NCI-H1092 treated with DMSO at 0.1 percent for 48 hours (cell line): ENCODE measurements at places on chromosomes 11 and 22.

DNA sequence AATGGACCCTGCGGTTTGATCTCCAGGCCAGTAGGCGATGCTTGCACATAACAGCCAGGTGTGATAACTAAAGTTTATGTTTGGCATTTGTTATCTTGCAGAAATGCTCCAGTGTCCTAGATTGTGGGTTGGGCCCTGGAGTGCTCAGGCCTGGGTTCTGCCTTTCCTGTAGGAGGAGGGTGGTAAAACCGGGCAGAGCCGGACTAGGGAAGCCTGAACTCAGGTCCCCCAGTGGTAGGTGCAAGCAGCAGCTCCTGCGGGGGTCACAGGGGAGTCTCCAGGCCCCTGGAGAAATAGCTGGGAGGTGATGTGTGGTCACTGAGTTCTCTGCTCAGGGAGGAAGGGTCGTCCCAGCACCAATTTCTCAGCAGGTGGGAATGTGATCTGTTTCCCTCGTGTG is 538.3 kb upstream of the ANO3 start:
- no peak for DNase-seq

GRCh38 chr22:37248251-37248650 is 4.2 kb upstream of the RAC2 start:
- DNase-seq, result no peak

GRCh38 chr11:18010121-18010670 is 2.7 kb downstream of the SERGEF start:
- DNase-seq, result no peak

DNA sequence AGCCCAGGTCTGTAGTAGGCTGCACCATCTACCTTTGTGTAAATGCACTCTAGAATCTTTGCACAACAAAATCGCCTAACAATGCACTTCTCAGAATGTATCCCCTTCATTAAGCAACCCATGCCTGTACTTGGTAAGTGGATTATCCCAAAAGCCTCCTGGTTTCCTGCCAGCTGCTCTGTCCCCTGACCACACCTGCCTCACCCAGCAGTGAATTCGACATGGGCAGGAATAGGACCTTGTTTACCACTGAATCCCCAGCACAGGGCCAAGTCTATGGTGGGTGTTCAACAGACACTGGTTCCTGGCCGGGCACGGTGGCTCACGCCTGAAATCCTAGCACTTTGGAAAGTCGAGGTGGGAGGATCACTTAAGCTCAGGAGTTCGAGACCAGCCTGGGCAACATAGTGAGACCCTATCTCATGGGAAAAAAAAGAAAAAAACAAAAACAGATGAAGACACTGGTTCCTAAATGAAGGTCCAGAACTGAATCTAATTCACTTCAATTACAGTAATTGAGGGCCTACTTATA is 5.1 kb upstream of the SYCE3 start:
- no peak for DNase-seq

- no peak for DNase-seq
Measured at GRCh38 chr11:109963101-109963500, 130.1 kb upstream of the ZC3H12C start.

- no peak for DNase-seq
Measured at GRCh38 chr11:123286761-123287160, 91.7 kb upstream of the CLMP start.

DNA sequence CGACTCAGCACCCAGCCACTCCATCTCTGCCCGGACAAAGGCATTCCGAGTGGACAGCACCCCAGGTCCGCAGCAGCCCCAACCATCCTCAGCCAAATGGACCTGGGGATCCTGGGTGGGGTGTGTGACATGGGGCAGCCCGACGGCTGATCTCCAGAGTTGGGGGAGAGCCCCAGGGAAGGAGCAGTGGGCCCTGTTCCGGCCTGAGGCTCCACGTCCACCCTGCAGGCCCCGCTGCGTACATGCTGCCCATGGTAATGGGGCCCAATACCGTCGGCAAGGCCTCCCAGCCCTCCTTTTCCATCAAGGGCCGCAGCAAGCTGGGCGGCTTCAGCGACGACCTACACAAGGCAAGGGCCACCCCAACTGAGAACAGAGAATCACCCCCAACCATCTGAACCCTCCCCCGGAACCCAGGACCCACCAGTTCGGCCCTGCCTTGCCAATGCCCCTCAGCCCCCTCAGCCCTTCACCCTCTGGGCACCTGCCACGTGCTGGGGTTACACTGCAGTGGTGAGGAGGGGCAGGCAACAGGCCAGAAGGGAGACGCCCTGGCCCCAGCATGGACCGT is 5.4 kb downstream of the SCGB1C1 start:
- no peak for DNase-seq

DNA sequence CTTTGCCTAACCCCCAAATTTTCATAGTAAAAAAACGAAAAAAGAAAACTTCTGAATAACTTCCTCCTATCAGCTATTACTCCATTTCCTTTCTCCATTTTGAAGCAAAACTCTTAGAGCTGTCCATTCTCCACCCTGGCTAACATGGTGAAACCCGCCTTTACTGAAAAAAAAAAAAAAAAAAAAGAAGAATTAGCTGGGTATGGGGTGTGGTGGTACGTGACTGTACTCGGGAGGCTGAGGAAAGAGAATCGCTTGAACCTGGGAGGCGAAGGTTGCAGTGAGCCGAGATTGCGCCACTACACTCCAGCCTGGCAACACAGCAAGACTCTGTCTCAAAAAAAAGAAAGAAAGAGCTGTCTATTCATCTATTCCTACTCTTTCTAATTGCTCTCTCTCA is 11.3 kb upstream of the NXF1 start:
- DNase-seq, result no peak

GRCh38 chr11:108468478-108468864 is 1.1 kb upstream of the C11orf65 start:
- no peak for DNase-seq

DNA sequence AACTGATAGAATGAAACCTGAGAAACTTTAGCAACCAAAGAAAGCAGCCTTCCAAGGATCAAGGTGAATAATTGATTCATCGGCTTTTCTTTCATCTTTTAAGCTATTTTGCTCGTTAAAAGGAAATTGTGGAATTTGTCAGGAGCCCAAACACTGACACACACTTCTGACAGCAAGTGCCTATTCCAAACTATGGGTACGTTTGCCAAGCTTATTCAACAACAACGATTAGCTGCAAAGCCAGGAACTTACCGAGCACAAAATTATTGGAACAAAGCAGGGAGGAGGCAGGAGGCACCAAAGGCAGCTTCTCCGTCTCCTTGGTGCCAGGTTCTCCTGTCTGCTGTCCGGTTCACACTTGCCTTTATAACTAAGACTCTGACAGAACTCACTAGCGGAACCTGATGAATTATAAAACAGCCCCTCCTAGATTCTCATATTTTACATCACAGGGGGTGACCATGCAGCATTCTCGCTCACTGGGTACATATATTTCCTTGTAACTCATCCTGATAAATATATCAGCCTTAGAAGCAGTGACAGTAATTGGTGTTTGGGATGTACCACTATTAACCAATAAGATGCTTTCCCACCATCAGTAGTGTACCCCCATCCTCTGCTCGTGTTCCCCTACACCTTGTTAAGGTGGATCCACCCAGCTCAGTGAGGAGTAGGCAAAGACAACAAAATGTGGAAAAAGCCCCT is 395.9 kb upstream of the CCDC90B start:
- no peak for DNase-seq

DNA sequence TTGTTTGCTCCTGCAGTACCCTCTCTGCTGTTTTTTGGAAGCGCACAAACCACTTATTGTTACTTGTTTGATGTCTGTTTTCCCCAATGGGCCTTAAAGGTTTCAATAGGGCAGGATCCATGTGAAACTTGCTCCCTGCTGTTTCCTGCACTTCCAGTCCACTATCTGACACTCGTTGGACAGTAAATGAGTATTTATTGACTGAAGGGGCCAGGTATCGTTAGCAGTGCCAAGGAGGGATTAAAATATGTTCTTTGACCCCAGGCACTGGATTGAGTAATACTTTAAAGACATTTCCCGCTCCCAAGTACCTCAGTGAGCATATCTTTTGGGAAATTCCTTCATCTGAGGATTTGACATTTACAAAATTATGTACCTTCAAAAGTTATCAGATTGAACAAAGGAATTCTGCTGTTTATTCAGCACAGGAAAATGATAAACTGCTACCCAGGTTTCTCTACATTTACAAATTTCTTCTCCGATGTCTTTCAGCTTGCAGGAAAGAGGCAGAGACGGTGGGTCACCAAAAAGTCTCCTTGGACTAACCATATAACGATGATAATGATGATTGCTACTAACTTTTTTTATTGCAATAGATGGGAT is 23.3 kb upstream of the OR9Q2 start:
- DNase-seq, result no peak

DNA sequence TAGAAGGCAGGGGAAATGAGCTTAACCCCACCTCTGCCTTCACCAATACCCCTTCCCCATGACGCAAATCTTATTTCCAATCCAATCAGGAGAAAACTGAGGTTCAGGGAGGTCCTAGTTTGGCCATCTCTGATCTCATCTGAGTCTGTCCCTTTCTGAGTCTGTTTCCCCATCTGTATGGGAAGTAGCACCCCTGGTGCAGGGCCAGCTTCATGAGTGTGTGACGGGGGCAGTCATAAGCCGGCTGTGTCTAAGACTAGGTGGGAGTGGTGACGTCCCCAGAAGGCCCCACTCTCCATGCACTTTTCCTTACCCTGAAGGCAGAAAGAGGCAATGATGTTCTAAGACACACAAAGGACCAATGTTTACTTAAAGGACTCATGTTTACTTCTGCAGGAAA is 72.3 kb downstream of the MN1 start:
- DNase-seq, result no peak
